Keratinocyte (primary cell): ENCODE measurements at places on chromosomes 12 and 14. TPM values are rescaled to one million over a fixed set of nuclear protein-coding genes. Genes with fewer than 3 reads are reported as not detected.

Gene LRP1-AS
- not detected in 3 replicates for polyA plus RNA-seq

Gene KERA
- polyA plus RNA-seq: not detected in 3 replicates

Gene SLC25A29
- 11.1 to 46.2 TPM (median 16.3 TPM) in 3 replicates for polyA plus RNA-seq

Gene MYF5
- polyA plus RNA-seq: not detected in 3 replicates

Gene CLEC6A
- not detected in 3 replicates for polyA plus RNA-seq

DNA sequence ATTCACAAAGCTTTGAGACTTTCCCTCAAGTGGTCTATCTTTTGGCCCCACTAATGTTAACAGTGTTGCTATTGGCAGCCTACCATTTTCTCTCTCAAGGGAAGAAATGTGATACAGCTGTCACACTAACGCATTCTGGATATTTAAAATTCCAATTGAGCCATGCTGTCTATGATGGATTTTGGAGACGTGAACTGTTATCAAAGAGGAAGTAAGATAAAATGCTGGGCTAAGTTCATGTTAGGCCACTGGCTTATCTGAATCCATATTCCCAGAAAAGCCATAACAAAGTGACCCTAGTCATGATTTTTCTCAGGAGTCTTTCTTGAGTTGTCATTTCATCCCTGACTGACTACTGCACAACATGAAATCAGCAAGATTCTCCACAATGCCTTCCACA lies 200.2 kb downstream of the PHLDA1 start:
- no peak for DNase-seq

GRCh38 chr14:93024493-93024892 lies 91.2 kb downstream of the ITPK1 start:
- DNase-seq: no peak

DNA sequence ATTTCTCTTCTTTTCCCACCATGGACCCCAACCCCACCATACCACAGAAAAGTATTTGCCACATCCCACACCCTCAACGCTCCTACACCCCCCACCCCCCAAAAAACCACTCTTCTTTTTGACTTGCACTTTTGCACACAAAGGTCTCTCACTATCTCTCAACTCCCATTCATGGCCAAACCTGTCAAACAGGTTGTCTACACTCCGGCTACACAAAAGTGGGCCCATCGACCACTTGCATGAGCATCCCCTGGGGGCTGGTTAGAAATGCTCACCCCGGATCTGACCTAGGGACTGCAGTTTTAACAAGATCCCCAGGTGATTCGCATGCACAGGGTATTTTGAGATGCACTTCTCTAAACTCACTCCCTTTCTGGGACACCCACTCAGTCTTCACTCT lies 248.2 kb downstream of the DPF3 start:
- DNase-seq: no peak
